ENCODE measurements at places on chromosomes 7 and 10.

- DNase-seq, result peak; percentile 82
These were observed at the start of gene SMO for GRCh38 chr7:129188372-129188891. Gene SMO, plus strand, starts transcription at chr7:129188633. Its CDS starts 519 bp downstream, at chr7:129189152.

GRCh38 chr10:122287570-122287969 lies 16.5 kb downstream of the BTBD16 start:
- DNase-seq, result no peak

- no peak for DNase-seq
These were observed 216.6 kb upstream of the YAE1 start for GRCh38 chr7:39349452-39350123.

- DNase-seq, result no peak
These were observed 93.5 kb downstream of the MBL2 start for GRCh38 chr10:52679117-52679516.

GRCh38 chr7:140881507-140882228 lies 43.1 kb downstream of the BRAF start:
- no peak for DNase-seq

DNA sequence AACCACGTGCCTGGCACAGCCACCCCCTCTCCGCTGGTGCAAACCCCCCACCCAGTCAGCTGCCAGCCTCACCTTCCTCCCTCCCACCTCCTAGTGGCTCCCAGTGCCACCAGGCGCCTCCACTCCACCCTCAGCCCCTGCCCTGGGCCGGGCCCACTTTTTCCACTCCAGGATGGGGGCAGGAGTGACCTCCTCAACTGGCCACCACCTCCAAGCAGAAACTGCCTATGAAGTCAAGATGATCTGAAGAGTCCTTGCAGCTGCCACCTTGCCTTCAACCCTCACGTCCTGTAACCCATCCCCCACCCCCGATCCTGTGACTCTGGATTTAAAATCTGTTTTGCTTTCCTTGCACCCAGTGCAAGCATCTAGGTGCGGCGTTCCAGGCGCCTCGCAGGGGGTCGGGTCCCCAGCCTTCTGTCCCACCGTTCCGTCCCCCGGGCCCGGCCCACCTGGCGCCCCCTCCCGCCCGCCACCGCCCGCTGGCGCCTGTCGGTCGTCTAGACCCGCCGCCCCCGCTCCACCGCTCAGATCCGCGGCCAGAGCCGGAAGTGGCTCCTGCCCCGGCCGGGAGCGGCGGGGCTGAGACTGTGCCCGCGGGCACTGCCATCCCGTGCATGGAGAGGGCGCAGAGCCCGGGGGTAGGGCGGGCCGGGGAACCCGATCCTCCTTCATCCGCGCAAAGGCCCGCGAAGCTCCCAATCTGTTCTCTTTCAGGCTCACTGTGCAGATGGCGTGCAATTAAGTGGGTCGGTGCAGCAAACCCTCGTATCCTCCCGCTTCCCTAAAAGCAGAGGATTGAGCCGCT lies 51.2 kb upstream of the GTF2I start:
- DNase-seq, result peak; percentile 43

DNA sequence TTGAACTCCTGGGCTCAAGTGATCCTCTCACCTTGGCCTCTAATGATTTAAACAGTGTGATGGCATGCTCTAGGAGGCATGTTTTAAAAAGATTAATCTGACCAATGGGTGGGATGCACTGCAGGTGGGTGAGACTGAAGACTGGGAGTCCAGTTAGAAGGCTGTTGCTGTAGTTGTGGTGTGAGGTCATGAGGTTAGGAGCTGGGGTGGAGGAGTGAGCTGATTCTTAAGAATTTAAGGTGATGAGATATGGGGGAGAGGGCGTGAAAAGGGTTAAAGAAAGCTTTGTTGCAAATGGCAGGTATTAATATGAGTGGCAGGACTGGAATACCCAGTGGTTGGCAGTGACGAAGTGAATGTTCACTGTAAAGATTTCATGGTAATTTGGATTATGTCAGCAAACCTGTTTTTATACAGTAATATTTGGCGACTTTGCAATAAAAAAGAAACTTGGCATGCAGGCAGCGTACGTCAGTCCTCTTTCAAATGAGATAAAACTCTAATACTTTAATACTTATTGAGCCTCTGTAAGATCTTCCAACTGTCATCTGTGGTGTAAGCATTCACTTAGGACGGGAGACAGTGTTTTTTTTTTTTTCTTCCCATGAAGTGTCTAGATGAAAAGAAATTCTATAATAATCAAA lies 72.8 kb upstream of the MTPN start:
- no peak for DNase-seq

DNA sequence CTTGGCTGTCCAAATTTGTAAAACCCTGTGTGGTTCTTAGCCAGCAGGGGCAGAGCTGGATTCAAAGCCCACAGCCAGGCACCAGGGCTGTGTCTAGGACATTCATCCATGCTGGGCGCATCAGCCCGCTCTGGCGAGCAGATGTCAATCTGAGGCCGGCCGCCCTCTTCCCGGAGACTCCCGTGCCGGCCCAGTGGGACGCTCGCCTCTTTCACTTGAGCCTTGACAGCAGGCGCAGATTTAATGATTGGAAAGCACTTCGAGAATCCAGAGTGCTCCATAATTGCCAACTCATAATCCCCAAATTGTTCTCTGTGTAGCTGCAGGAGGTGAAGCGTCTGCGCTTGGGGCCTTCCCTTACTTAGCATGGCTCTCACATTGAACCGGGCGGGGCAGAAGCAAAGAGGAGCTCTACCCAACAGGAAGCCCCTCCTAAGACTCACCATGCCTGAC lies 36.7 kb downstream of the SLIT1 start:
- DNase-seq, result no peak

- peak; percentile 54 for DNase-seq
These were observed 8.0 kb downstream of the CALY start for GRCh38 chr10:133328358-133329343.

GRCh38 chr10:24651923-24652322 lies 71.8 kb downstream of the ARHGAP21 start:
- no peak for DNase-seq

DNA sequence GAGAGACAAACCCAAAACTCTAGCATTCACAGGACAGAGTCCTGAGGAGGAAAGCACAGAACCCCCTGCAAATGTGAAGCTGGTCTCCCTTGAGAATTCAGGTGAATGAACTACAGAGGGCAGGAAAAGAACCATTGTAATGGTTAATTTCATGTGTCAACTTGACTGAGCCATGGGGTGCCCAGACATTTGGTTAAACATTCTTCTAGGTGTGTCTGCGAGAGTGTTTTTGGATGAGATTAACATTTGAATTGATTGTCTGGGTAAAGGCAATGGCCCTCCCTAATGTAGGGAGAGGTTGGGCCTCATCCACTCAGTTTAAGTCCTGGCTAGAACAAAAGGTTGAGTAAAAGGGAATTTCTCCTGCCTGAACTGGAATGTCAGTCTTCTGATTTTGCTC lies 15.7 kb upstream of the CDK1 start:
- DNase-seq, result no peak

- DNase-seq, result no peak
These were observed 20.0 kb downstream of the TNS3 start for GRCh38 chr7:47561715-47562446.

- no peak for DNase-seq
These were observed 48.1 kb downstream of the SDK1 start for GRCh38 chr7:3349126-3349525.

DNA sequence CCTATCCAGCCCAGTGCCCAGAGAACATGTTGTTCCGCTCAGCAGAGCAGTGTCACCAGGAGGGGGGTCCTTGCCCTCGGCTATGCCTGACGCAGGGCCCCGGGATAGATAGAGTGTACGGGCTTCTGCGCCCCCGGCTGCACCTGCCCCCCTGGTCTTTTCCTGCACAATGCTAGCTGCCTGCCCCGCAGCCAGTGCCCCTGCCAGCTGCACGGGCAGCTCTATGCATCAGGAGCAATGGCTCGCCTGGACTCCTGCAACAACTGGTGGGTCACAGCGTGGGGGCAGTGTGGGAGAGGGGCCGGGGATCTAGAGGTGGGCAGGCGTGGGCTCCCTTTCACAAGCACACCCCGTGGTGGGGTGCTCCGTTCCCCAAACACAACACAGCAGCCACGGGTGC lies 31.4 kb upstream of the ZNF862 start:
- no peak for DNase-seq

- DNase-seq, result no peak
These were observed 61.3 kb upstream of the DNAAF5 start for GRCh38 chr7:664997-665735.

- DNase-seq, result no peak
These were observed 23.0 kb upstream of the ZRANB1 start for GRCh38 chr10:124918906-124919305.

DNA sequence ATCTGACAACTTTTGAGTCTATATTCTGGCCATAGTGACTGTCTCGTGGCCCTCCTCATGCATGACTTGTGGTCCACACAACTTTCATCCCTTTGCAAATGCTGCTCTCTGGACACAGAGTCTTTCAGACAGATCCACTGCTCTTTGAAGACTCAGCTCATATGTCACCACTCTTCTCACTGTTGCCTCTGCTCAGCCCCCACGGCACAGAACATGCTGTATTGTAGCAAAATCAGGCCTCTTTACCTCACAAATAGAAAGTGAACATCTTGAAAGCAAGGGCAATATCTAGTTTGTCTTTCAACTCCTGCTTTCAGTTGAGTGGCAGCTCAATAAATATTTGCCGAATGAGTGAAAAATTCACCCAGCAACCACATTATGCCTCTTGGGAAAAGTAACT lies 443.5 kb downstream of the NRG3 start:
- no peak for DNase-seq

All from pancreas (tissue), 10 donors.